ENCODE measurements at places on chromosomes 5 and 9.

DNA sequence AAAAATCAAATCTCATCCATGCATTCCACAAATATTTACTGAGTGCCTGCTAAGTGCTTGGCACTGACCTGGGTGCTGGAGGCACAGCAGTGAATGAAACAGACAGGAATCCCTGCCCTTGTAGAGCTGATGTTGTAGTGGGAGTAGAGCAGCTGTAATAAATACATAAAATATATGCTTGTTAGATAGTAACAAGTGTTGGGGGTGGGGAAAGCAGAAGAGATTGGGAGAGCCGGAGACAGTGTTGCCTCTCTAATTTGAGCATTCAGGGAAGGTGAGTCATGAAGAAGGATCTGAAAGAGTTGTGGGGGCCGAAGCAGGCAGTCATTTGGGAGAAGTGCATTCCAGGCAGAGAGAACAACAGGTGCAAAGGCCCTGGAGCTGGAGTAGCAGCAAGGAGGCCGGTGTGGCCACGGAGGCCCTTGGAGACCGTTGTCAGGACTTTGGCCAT, 97.9 kb downstream of the ZNF618 start:
- no peak for DNase-seq

DNA sequence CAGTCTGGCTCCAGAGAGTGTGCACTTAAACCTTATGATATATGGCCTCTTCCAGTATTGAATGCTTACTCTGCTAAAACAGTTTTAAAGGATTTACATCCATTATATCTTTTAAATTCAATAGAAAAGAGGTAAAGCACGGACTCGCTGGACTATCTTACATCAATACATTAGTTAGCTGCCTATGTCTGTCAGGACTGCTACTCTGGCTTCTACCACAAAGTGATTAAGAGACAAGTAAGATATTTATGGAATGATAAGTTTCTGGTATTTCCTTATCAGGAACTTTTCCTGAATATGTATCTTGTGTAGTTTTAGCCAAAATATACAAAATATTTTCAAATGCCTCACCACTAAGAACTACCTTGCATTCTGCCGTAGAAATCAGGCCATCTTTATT, 295.1 kb downstream of the ISL1 start:
- no peak for DNase-seq

- peak; percentile 41 for DNase-seq
These were observed 28.2 kb downstream of the C9orf152 start for GRCh38 chr9:110179734-110180133.

DNA sequence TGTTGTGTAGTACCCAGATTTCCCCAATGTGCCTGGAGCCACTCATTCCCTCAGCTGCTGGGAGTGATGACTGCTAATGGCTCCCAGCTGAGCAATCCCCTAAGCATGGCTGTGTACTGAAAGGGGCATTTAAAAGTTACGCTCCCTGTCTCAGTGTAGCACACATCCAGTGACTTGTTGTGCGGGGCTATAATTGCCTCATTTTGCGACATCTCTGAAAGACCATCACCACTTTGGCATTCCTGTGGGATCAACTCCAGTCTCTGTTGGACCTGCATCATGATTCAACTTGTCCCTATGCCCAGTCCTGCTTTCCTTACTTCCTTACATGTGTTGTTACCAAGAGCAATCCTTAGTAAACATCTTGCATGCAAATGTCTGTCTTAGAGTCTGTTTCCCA, 201.2 kb upstream of the MPDZ start:
- no peak for DNase-seq
